ENCODE measurements at places on chromosomes 7 and 10. TPM values are rescaled to one million over a fixed set of nuclear protein-coding genes. Genes with fewer than 3 reads are reported as not detected.
A peak's percentile ranks its signal among the peaks of the same experiment; 100 is the strongest.

Gene OPALIN
- polyA plus RNA-seq, result not detected

Gene AASS
- 33.6 TPM for polyA plus RNA-seq

Gene FAM237B
- 0.11 TPM for polyA plus RNA-seq

Gene RNF32
- 5.2 TPM for polyA plus RNA-seq

Gene HKDC1
- polyA plus RNA-seq, result 5.5 TPM

Gene ITIH5
- 35.5 TPM for polyA plus RNA-seq

Gene CALML3
- 0.63 TPM for polyA plus RNA-seq

DNA sequence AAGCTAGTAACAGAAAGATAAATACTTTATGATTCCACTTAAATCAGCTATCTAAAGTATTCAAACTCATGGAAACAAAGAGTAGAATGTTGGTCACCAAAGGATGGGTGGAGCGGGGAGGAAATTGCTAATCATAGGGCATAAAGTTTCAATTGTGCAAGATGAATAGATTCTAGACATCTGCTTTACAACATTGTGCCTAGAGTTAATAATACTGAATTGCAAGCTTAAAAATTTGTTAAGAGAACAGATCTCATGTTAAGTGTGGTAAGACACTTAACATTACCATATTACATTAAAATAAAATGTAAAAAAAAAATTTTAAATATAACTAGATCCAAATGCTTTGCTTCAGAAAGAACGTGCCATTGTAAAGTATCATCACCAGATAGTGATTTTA is 411.1 kb upstream of the MBL2 start:
- DNase-seq, result no peak

- DNase-seq, result no peak
Observed at GRCh38 chr7:43834463-43835251, 34.7 kb downstream of the MRPS24 start.

DNA sequence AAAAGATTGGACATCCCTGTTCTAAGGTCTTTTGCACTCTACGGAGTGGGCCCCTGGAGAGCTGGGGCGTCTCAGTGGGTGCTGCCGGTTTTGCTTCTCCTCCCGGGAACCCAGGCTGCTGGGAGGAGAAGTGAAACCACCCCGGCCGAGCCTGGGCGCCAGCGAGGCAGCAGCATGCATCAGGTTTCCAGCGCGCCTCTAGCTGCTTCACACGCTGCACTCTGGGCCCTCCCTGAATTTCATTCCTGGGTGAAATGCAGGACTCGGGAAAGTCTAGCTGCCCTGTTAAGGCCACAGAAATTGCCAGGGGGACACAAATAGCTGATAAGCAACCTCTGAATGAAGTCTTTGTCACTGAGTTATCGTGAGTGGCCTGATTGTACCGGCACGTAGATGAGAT is 127.4 kb downstream of the TRRAP start:
- DNase-seq, result no peak

- no peak for DNase-seq
Observed at GRCh38 chr7:1950452-1951158, 280.5 kb downstream of the ELFN1 start.

DNA sequence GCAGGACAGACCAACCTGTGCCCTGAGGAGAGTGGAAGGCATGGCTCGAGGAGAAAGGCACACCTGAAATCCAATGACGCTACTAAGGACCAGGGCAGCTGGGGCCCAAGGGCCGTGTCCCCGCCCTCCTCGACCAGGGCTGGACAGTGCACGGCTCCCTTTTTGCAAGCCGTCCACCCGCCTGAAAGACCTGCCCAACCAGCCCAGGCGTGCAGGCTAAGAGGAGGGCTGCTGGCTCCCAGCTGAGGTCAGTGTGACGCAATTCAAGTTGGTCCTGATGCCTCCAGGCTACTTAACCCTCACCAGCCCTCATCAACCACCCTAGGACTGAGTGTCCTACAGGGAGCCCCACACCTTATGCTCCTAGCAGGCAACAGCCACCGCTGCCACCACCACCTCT is 69.3 kb downstream of the DLG5 start:
- no peak for DNase-seq

- DNase-seq, result no peak
Observed at GRCh38 chr10:100330079-100330478, at the start of gene PKD2L1. TSS of gene PKD2L1 (minus strand) at chr10:100330228. CDS start at chr10:100330103, 125 bp downstream.

DNA sequence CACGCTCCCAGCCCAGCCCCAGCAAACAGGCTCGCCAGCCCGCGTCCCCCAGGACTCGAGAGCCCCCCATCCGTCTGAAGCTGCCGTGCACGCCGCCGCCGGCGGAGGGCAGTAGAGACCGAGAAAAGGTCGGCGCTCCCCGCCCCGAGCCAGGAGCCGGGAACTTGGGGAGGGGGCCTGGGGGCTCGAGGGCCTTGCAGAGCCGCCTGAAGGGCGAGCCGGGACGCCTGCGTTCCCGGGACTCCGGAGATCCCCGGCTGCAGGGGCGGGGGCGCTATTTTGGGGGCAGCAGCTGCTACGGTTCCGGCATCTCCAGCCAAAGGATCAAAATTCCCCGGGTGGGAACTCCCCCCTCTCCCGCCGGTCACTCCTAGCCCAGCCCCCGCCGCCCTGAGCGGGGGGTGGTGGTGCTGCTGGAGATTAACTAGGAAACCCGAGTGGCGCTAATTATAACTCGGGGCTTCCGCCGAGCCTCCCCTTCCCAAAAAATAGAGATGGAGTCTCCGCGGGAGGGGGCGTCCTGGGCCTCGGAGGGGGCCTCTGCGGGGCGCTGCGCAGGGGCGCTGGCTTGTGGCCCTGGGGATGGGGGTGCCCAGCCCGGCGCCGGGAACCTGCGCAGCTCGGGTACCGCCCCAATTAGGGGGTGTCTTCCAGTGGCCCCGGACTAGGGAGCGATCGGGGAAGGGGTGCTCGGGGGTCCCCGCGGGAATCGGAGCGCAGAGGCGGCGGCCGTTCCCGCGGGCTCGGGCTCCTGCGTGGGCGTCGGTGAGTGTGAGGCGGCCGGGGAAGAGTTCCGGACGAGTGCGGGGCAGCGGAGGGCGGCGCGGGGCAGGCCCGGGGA is 608 bp downstream of the ACHE start:
- DNase-seq, result no peak

DNA sequence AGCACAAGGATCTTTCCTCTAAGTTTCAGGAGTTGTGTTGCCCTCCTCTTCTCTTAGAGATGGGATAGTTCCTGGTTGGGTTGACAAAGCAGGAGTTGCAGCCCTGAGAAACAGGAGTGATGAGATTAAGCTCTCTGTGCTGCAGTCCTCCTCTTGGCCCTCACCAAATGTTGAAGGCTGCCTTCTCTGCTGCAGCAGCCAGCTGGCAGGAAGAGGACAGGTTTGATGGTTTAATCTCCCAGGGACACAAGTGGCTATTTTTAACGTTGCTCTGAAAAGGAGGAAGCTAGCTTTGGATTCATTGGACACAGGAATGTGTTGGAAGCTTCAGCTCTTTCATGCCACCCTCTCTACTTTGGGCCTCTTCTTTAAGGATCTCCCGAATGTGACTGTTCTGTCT is 9.4 kb downstream of the STRIP2 start:
- DNase-seq, result no peak

GRCh38 chr7:106203473-106203872 is 81.3 kb downstream of the NAMPT start:
- DNase-seq, result no peak

GRCh38 chr7:99679032-99679399 is 780 bp downstream of the CYP3A5 start:
- no peak for DNase-seq

DNA sequence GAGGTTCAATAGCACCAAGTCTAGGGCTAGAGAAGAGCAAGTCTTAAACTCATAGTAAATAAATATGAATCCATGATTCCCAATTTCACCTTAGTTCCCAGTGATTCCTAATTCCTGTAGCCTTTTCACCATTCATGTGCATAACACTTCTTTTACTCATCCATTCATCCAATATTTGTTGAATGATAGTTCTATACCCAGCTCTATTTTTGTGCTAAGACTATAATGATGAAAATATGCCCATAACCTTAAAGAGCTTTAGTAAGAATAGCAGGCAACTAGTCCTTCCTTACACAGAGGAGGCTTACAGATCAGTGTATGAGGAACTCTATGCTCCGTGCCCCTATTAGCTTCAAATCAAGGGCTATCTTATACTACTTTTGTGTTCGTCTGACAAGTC is 280.2 kb upstream of the CHRM2 start:
- DNase-seq, result no peak

DNA sequence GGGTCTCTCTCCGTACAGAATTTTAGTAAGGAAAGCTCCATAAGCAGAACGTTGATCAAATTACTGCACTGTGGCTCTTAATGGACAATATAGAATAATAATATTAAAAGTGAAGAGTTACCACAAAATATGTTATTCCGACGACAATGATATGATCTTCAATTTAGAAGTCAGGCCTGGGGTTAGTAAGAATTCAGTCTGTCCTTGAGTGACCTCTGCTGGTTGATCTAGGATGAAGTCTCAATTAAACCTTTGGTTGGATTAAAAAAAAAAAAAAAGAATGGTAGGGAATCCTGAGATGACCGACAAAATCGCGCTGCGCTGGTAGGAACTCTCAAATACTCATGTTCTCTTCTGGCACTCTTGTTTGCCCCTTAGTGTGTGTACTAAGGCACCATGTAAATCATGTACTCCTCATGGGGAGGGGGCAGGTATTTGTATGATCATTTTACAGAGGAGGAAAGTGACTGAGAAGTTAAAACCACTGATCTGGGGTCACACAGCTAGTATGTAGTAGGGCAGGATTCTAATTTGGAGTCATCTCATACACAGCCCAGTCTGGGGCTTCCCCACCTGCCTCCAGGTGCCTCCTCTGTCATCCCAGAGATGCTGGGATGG is 161.3 kb upstream of the NPVF start:
- peak; percentile 62 for DNase-seq

- no peak for DNase-seq
Observed at GRCh38 chr10:103980288-103980906, 13.5 kb downstream of the SLK start.

DNA sequence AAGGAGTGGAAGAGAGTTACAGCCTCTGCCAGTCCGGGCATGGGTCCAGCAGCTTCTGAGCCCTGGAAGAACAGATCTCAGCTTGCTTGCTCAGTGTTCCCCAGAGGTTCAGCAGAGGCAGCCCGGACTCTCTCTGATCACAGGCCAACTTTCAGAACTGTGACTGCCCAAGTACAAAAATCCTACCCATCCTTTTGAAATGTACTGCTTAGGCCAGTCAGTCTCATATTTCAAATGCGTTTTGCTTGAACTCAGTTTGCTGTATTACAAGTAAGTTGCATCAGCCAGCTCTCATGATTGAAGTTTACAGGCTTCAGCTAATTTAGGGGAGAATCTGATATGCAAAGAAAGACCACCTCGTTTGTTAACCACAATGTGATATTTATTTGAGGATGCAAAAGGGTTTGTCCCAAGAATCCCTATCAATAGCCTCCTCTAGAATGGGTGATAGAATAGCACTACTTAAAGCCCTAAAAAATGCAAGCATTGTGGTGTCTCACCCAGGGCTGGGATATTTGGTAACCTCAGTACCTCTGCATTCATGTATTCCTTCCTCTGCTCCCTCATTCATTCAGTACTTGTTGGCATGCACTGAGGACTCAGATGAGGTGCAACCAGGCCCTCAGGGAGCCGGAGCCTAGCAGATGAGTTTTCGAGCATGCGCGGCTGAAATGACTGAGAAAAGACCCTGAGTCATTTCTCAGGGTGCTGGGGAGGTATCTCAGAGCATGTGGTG is 7.0 kb downstream of the AIMP2 start:
- no peak for DNase-seq

DNA sequence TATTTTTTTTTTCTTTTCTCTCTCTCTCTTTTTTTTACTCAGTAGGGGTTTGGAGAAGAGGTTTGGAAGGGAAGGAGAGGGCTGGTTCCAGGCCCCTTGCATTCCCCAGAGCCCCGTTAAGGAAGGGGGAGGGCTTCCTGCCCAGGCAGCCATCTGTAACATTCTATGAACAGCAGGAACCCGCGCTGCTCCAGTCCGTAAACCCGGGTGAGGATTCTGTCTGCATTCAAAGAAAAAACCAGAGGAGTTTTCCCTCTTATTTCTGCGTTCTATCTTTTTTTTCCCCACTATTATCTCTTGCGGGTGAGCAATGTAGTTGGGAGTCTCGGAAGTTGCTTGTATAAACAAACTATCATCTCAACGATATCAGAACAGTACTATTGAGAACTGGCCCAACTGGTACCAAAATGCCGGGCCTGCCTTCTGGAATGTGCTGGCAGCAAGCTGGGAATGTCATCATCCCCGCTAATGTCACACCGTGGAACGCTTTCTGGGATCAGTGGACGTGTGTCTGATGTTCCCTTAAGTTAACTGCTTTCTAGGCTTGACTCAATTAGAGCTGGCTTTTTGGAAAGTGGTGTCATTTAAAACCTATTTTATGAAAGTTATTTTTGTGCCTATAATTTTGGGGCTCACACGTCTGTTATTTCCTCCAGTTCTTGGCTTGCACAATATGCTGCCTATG is 153.1 kb upstream of the MEOX2 start:
- DNase-seq, result peak; percentile 71

Data from right lung (tissue), 10 donors.